ENCODE measurements at places on chromosomes 3 and 15.
A peak's percentile ranks its signal among the peaks of the same experiment; 100 is the strongest.

GRCh38 chr3:128278761-128279600, 125.7 kb downstream of the EEFSEC start:
- DNase-seq = no peak

GRCh38 chr3:49199239-49199899, 28.0 kb downstream of the KLHDC8B start:
- peak; percentile 89 for DNase-seq

DNA sequence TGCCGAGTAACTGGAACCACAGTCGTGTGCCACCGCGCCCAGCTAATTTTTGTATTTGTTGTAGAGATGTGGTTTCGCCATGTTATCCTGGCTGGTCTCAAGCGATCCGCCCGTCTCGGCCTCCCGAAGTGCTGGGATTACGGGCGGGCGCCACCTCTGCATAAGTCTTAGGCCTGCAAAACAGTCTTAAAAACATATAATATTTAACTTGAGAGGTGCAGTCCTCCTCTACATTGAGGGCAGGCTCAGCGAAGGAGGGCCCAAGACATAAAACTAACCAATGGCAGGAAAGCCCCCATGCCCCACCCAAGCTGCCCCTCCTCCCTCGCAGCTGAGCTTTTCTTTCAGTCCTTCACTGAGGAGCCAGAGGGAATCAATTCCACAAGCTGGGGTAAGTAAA, at the start of gene SLC28A2:
Gene SLC28A2, plus strand, starts transcription at position 347 of the 400 bp plus-strand sequence. CDS start 982 bp downstream, outside the sequence.
- DNase-seq = no peak

- DNase-seq = no peak
These were observed 147.1 kb downstream of the PGPEP1L start for GRCh38 chr15:98860281-98861041.

- DNase-seq = no peak
These were observed 805 bp upstream of the SEC22C start for GRCh38 chr3:42582474-42583070.

- DNase-seq = no peak
These were observed 727.1 kb downstream of the ROBO1 start for GRCh38 chr3:79040701-79041100.

GRCh38 chr3:102905811-102906210, 471.0 kb downstream of the ZPLD1 start:
- no peak for DNase-seq

GRCh38 chr15:85673326-85673725, 121.4 kb downstream of the KLHL25 start:
- DNase-seq = no peak

DNA sequence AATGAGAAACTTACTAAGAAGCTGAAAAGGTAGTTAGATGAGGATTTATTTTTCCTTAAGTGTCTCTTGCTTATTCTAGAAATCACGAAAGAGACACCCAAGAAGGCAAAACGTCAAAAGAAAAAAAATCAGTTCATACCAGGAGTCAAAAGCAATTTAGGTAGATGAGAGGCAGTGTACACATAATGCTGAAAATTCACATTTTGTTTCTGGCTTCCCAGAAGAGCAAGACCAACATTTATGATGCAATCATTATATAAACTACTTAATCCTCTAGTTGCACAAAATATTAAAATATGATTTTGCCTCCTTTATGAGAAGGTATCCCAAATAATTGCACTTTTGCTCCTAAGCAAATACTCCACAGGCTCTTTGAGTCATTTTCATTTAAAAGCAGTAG, 228.0 kb downstream of the FMN1 start:
- DNase-seq = no peak

DNA sequence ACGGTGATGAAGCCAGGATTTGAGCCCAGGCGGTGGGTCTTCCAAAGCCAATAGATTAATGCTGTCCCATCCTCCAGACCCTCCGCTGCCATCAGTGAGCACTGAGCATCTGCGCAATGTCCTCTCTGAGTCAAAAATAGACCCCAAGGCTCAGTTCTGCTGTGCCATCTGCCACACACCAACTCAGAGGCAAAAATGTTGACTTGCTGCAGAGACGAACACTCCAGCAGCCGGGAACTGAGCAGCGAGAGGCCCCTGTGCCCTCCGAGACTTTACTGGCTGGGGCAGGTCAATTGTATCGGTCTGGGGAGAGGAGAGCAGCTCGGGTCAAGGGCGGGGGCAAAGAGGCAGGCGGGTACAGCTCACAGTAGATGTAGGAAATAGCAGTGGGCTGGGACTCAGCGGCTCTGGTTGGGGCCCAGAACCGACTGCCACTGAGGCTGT, 41.5 kb upstream of the ATP2B2 start:
- no peak for DNase-seq

- DNase-seq = no peak
These were observed 27.3 kb downstream of the CCDC33 start for GRCh38 chr15:74263466-74263865.

- no peak for DNase-seq
These were observed 532.7 kb downstream of the NLGN1 start for GRCh38 chr3:173930251-173930650.

GRCh38 chr3:113783463-113783862, 36.6 kb downstream of the ATP6V1A start:
- DNase-seq = peak; percentile 92

- no peak for DNase-seq
These were observed 274.1 kb downstream of the MECOM start for GRCh38 chr3:169389211-169389924.

DNA sequence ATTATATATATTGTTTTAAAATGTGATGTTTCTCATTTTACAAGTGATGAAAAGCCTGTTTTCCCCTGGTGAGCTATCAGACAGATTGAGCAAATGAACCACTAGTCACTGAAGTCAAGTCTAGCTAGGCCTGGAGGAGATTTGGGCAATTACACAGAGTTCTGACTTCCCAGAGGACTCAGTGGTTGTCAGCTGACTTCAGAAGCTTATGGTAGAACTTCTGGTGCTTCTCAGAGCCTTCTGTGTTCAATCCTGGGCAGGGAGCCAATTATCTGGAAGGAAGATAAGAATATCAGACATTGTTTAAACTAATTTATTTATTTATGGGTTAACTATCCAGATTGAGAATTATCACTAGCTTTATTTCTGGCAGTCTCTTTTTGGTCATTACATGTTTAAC, 37.7 kb upstream of the NAALADL2 start:
- DNase-seq = no peak

- no peak for DNase-seq
These were observed 83.0 kb upstream of the UBP1 start for GRCh38 chr3:33523093-33523667.

DNA sequence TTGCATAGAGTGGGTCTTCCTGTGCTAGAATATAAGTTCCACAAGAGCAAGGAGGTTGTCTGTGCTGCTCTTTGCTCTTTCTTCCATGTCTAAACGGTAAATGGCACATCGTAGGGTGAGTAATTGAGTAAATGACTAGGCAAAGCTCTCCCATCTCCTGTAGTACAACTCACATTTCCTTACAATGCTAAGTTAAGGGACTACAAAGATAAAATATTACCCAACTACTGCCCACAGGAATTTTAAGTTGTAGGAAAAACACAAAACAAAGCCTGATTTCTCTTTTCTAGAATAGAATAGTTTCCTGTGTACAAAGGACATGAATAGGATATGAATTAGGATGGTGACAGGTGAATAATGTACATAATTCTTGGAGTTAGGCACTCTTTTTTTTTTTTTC, 19.9 kb upstream of the LRIG1 start:
- no peak for DNase-seq

- DNase-seq = no peak
These were observed 35.2 kb upstream of the ARL14 start for GRCh38 chr3:160641665-160642309.

DNA sequence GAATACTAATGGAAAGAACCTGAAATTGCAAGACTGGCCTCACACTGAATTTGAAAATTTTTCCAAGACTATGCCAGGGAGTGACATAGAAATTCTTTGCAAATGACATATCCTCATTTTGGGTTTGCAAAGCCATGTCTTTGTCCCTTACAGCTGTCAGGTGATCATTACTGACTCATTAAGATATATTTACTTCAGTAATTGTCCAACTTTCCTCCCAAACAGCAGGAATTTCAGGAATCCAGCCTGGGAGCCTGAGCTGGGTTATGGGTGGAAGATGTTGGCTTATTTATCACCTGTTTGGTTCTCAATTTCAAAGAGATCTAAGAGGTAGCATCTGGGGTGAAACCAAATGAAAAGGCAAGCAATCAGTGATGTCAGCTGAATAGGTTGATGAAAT, 111.6 kb upstream of the ACP3 start:
- DNase-seq = no peak

DNA sequence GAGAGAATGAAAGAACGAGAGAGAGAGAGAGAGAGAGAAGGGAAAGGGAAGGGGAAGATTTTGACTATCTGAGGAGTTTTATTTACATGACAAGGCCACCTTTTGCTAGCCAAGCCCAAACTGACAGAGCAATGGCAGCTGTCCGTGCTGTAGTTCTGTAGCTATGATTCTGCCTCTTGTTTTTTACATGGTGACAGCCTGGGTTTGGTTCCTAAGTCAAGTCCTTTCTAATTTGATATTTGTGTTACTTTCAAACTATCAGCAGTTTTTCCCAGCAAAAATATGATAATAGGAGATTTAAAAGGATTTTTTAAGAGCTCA, 26.3 kb upstream of the MFGE8 start:
- DNase-seq = no peak

- no peak for DNase-seq
These were observed 20.3 kb upstream of the LPP start for GRCh38 chr3:188133646-188134045.

GRCh38 chr3:14980689-14981088, 33.3 kb downstream of the NR2C2 start:
- DNase-seq = no peak

- no peak for DNase-seq
These were observed 7.4 kb upstream of the EIF4A2 start for GRCh38 chr3:186775999-186776398.

DNA sequence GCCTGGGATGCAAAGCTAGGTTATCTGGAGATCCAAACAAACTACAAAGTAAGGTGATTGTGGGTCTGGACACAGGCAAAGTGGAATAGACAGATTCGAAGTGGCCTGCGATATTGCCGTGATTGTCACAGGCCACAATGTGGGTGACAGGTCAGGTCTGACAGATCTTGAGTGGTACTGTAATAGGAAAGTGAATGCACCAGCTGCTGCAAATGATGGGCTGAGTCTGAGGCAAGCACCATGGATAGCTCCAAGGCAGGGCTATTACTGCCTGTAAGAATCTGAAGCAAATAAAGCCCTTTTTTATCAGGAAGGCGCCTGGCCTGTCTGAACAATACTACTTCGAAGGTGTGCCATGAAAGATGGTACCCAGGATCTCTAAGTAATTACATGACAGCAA, 10.0 kb downstream of the ARMC8 start:
- no peak for DNase-seq

- DNase-seq = no peak
These were observed 17.0 kb downstream of the SLC25A20 start for GRCh38 chr3:48881652-48882114.
